ENCODE measurements at places on chromosomes 6 and 20.

- DNase-seq, result peak; percentile 15
These were observed 55.7 kb upstream of the PRND start for GRCh38 chr20:4666001-4666479.

GRCh38 chr6:16432075-16433032 is 194.0 kb downstream of the GMPR start:
- DNase-seq, result no peak

GRCh38 chr6:31940256-31940664 is 5.6 kb upstream of the CFB start:
- DNase-seq, result no peak

GRCh38 chr20:36754656-36755222 is 8.8 kb upstream of the NDRG3 start:
- no peak for DNase-seq

GRCh38 chr20:63733117-63733516 is 3.3 kb upstream of the LIME1 start:
- no peak for DNase-seq

DNA sequence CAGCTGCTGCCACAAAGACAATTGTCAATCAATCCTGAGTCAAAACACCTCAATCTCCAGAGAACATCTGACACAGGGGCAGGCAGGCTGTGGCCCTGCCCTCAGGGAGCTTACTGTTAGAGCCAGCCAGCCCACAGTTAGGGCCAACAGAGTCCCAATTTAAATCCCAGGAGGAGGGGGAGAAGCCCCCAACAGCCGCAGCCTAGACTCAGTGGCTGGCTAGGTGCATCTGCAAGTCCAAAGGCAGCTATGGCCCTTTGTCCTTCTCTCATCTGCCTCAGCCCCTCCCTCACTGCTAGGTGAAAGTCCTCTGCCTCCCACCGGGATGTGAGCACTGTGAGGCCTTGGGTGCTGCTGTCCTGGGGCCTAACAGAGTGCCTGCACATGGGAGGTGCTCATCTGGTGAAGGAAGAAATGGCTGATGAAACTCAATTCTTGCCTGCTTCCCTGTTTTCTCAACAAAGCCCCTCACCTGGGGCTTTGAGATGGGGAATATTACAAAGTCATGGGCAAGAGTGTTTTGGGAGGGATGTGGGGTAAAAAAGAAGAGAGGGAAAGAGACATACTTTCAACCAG is 33.7 kb upstream of the VEGFA start:
- no peak for DNase-seq

- DNase-seq, result peak; percentile 86
These were observed at the start of gene CEBPB for GRCh38 chr20:50190251-50191064. Gene CEBPB, plus strand, starts transcription at chr20:50190830. Its CDS starts 204 bp downstream, at chr20:50191034.

GRCh38 chr20:23446505-23446904 is 6.2 kb downstream of the CST11 start:
- DNase-seq, result peak; percentile 8

GRCh38 chr20:62376112-62377063 is 9.3 kb upstream of the LAMA5 start:
- no peak for DNase-seq

GRCh38 chr6:114714836-114715507 is 372.1 kb upstream of the HS3ST5 start:
- DNase-seq, result no peak

GRCh38 chr20:49635166-49635565 is 67.2 kb upstream of the PTGIS start:
- DNase-seq, result no peak

DNA sequence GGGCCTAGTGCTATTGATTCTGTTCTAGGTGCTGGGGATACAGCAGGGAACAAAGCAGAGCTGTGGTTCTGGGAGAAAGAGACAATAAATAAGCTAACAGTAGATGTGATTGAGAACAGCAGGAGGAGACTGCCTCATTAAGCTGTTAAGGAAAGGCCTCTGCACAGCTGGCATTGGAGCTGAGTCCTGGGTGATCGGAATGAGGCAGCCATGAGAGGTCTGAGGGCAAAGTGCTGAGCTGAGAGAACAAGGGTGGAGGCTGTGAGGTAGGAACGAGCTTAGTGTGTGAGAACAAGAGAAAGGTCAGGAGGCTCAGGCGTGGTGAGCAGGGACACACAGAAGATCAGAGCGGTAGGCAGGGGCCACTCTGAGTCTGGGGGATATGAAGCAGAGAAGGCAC is 18.3 kb downstream of the DDX27 start:
- DNase-seq, result no peak

- no peak for DNase-seq
These were observed 54.7 kb downstream of the VEGFA start for GRCh38 chr6:43824703-43825064.

- DNase-seq, result no peak
These were observed 222.6 kb downstream of the RNF144B start for GRCh38 chr6:18609715-18610114.

DNA sequence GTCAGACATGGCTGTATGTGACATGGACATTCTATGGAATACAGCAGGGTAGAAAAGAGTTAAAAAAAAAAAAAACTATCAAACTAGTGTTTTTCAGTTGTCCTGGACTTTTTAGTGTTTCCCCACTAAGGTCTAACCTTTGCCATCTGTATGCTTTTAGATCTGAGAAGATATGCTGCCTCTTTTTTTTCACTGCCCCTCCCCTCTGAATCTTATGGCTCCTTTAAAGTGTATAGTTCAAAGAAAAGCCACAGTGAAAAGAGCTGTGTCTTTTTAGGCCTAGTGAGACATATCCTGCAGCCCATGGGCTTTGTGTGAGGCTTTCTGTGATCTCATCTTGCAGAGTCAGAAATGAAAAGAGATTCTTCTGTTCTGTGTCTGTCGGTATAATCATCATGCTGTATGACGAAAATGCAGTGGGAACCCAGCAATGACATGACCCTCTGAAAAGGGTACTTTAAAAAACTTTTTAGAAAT is 29.3 kb downstream of the ADGRG6 start:
- DNase-seq, result no peak

DNA sequence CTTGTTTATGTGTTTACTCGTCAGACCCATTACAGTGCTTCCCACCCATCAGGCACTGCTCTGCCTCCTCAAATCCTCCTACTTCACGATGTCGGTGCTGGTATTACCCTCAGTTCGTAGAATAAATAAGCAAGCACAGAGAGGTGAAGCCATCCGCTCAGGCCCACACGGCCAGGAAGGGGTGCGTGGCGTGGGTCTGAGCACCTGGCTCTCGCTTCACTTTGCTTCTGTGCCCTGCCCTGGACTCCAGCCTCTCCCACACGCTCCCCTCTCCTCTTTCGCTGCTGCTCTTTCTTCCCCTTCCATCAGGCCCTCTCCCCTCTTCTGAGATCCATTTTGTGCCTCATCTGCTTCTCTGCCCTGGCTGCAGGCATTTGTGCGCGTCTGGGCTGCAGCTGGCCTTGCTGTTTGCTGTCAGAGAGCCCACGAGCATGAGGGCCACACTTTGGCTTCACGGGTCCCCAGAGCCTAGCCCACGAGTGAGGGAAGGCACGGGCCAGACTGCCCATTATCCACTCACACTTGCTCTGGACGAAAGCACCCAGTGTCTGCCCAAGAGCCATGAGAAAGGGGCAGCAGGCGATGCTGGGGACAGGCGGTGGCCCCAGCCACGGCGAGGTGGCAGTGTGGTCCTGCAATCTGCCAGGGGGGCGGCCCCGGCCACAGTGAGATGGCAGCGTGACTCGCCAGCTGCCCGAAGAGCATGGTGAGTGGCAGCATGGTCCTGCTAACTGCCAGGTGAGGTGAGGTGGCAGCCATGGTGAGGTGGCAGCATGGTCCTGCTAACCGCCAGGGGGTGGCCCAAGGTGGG is 96.2 kb upstream of the MPC1 start:
- no peak for DNase-seq

GRCh38 chr6:21831521-21832291 is 238.2 kb downstream of the SOX4 start:
- DNase-seq, result no peak

DNA sequence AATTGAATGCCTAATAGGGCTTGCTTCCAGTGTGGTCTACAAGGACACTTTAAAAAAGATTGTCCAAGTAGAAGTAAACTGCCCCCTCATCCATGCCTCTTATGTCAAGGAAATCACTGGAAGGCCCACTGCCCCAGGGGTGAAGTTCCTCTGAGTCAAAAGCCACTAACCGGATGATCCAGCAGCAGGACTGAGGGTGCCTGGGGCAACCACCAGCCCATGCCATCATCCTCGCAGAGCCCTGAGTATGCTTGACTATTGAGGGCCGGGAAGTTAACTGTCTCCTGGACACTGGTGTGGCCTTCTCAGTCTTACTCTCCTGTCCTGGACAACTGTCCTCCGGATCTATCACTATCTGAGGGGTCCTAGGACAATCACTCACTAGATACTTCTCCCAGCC is 411.5 kb downstream of the TENT5A start:
- DNase-seq, result no peak

- no peak for DNase-seq
These were observed 34.8 kb upstream of the SIRPA start for GRCh38 chr20:1860446-1860845.

- DNase-seq, result no peak
These were observed 6.9 kb downstream of the NOTCH4 start for GRCh38 chr6:32216998-32217397.

GRCh38 chr6:169592558-169592957 is 109.3 kb downstream of the WDR27 start:
- no peak for DNase-seq

DNA sequence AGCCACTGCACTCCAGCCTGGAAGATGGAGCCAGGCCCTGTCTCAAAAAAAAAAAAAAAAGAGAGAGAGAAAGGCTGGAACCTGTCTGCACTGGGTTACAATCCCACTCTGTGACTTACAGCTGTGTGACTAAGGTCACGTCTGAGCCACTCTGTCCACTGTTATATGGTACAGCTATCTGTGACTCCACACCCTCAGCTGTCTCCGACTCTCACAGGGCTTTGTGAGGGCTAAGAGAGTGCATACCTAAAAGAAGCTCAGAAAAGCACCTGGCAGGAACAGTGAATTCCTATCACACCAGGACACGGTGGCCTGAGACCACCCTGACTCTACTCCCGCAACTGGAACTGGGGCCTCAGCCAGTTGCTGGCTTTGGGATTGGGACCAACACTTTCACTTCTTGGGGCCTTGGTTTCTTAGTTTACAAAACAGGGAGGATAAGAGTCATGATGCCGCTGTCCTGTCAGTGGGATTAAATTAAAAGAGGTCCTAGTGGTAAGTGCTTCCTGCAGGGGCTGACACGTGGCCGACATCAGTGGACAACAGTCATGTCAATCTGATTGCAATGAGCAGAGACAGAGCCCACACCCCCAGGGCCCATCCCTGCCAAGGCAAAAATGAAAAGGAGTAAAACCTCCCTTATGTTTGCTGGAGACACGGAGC is 5.7 kb upstream of the CD93 start:
- DNase-seq, result no peak

DNA sequence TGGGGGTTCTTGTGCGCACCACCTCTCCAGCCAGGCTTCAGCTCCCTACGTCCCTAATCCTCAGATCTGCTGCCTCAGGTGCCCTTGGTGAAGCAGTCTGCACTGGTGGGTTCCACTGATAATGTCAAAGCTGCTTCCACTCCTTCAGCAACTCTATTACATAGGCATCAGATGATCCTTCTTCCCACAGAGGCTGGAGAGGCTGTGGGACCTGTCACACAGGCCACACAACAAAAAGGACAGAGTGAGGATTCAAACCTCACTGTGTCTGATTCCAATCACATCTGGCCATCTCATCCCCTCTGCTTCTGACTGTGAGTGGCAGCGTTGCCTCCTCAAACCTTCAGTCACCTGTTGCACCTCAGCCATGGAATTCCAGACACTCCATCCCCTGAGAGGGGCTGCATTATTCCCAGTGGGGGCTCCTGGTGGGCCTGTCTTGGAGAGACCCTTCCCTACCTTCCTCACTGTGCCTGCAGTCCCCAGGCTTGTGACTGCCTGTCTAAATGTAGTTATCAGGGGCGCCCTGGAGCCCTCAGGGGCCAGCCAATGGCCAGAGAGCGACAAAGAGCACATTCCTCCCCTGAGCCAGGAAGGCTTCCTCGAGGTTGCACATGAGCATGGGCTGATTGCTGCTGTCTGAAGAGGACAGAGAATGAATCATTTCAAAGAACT is 211.4 kb upstream of the ECI2 start:
- DNase-seq, result no peak

DNA sequence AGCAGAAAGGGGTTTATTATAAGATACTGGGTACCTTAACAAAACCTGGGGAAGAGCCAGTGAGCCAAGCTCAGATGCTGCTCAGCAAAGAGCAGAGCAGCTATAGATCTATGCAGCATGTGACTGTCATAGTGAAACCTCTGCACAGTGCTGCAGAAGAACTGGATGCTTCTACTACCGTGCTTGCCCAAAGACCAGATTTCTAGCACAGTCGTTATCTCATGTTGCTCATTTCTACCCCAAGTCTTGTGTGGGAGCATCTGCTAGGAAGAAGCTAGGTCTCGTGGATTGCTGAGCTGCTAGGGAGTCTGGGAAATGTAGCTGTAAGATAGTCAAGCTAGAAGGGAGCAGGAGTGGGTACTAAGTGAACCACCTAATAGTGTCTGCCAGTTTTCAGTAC is 31.7 kb upstream of the GNRH2 start:
- DNase-seq, result no peak

- no peak for DNase-seq
These were observed 661.7 kb upstream of the CITED2 start for GRCh38 chr6:140036196-140036595.

DNA sequence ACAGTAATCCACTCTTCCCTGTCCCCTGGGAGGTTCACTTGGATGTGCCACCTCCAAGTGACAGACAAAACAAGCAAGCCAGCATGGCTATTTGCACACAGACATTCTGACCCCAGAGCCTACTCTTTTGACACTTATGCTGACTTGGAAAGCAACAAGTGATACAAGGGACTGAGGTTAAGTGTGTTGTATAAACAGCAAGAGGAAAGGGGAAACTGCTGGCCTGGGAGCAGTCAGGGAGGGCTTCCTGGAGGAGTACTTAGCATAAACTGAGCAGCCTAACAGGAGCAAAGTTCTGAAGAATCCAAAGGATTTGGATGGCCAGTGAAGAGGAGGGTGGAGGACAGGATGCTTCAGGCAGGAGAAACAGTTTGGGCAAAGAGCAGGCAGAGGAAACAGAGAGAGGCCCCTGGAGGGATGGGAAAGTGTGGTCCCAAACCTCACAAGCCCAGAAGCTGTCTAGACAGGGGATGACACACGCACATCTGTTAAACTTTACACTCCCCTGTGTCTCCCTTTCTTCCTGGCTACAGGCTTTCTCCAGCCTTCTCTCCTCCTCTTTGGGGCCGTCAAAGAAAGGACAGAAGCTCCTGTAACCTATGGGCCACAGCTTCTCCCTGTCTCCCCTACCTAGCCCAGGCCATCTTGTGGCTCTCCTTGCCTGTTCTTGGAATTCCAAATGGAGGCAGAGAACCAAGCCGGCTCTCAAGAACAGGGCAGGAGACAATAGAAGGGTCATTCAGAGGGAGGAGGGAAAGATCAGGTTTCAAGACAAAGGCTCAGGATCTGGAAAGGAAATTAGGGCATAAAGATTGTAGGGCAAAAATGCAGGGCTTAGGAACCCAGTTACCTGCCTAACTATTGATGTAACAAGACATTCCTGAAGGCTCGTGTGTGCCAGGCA is 19.3 kb downstream of the SULF2 start:
- DNase-seq, result no peak

DNA sequence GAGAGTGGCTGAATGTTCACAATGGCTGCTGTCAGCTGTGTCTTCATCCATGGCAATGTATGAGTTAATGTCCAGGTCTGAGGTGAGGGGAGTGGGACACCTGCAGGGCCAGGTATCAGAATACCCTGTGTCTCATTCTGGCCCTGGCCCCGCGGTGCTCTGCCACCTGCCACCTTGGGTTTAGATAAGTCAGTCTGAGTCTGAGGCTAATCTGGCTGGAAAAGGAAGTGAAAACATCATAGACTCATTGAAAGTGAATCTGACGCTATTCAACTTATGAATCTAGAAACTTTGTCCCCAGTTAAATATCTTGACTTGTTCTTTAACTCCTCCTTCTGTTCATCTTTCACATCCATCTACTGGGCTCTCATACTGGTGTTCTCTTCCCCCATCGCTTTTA is 267.1 kb upstream of the JAG1 start:
- no peak for DNase-seq

Data from stimulated activated CD4-positive, alpha-beta T cell treated with anti-CD3 and anti-CD28 coated beads, TNF-alpha, amount 100 ng/mL, for 48 hours (primary cell).